Frontal cortex (tissue), 4 donors: ENCODE measurements at places on chromosomes 7 and 10. TPM values are rescaled to one million over a fixed set of nuclear protein-coding genes. Genes with fewer than 3 reads are reported as not detected.

DNA sequence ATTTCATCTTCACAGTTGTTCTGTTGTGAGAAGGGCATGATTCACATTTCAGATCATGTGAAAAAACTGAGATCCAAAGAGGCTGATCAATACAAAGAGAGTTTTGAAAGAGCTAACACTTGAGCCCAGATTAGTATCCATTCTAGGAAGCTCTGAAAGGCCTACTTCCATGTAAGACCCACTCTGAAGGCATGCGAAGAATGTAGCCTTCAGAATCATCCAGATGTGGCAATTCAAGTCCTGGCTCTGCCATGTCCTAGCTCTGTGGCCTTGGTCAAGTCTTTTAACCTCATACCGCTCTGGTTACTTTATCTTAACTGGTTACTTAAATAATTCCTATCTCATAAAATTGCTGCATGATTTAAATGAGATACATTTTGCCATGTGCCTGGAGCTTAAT is 111.1 kb downstream of the FZD1 start:
- no peak for DNase-seq

GRCh38 chr7:104976966-104977636 is 36.9 kb upstream of the KMT2E start:
- DNase-seq, result no peak

Gene NUDT13
- total RNA-seq, result 0.41 TPM

GRCh38 chr10:113272511-113272910 is 280.3 kb upstream of the HABP2 start:
- DNase-seq, result no peak

Gene UBE2D1
- total RNA-seq, result 48.5 TPM

DNA sequence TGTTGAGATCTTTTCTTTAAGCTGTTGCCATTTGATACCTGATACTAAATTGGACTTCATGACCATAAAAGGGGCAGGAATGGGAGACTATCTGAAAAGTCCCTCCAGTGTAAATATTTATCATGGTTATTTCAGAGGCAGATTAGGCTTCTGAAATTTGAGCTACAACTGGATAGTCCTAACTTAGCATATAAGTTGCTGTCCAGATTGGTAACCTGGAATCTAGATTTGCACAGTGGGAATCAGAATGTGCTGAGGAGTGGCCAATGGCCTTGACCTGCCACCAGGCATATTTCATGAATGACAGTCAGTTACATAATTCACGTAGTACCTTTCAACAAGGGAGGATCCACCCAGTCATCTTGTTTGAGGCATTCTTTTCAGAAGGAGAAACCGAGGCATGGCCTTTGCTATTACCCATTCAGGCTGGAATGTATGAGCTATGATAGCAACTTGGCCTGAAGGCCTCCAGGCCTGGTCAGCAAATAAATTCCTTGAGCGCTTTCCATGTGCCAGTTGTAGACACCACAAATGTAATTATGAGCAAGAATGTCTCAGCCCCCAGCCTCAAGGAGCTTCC is 80.0 kb downstream of the EEPD1 start:
- DNase-seq, result no peak

GRCh38 chr7:106065575-106066500 is 46.3 kb downstream of the SYPL1 start:
- DNase-seq, result no peak

- no peak for DNase-seq
Measured at GRCh38 chr10:115417585-115418265, 324.6 kb downstream of the ATRNL1 start.

- DNase-seq, result no peak
Measured at GRCh38 chr7:145009876-145010275, 174.0 kb upstream of the TPK1 start.

DNA sequence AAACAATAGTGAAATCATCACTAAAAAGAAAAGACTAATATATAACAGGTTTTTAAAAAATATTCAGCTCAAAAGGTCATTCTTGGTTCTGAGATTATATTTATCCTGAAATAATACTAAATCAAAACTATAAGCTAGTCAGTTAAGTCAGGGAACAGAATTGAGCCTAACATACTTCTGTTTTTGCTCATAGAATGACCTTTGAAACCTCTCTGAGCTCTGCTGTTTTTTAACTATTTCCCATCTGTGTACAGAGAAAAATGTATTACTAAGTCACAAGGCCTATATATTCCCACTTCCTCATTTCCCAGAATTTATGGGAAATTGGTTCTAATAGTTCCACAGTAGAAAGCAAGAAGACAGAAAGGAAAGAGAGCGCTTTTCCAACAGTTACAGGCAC is 346.8 kb upstream of the ETV1 start:
- DNase-seq, result no peak

Gene ITPRID1
- total RNA-seq, result 1.2 TPM

Gene TAS2R38
- total RNA-seq, result not detected

DNA sequence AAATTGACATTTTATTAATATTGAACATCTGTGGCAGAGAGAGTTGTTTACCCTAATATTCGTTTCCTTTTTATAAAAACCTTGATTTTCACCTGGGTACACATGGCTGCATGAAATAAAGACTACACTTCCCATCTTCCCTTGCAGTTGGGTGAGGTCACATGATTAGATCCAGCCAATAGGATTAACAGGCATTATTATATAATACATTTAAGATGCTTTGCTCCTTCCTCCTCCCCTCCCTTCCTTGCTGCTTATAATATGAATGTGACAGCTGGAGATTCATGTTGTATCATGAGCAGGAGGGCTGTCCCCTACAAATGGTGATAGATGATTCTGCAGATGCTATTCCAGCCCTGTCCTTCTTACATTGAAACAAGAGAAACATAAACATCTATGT is 146.6 kb downstream of the SH2D4B start:
- no peak for DNase-seq

Gene GRID2IP
- total RNA-seq, result 0.41 TPM

DNA sequence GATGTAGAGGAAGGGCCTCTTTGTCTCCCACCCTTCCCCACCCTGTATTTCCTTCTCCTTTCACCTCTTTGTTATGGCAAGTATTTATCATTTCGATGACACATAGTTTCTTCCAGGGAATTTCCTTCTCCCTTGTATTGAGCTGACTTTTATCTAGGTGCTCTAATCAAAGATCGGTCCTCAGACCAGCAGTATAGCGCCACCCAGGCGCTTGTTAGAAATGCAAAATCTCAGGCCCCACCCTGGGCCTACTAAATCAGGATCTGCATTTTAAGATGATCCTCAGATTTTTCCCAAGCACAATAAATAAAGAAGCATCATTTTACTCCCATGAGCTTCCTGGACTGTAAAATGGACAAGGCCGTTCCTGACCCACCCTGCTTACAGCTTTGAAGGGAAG is 12.0 kb upstream of the GOT1 start:
- DNase-seq, result no peak

Gene STEAP2
- 2.4 TPM for total RNA-seq

DNA sequence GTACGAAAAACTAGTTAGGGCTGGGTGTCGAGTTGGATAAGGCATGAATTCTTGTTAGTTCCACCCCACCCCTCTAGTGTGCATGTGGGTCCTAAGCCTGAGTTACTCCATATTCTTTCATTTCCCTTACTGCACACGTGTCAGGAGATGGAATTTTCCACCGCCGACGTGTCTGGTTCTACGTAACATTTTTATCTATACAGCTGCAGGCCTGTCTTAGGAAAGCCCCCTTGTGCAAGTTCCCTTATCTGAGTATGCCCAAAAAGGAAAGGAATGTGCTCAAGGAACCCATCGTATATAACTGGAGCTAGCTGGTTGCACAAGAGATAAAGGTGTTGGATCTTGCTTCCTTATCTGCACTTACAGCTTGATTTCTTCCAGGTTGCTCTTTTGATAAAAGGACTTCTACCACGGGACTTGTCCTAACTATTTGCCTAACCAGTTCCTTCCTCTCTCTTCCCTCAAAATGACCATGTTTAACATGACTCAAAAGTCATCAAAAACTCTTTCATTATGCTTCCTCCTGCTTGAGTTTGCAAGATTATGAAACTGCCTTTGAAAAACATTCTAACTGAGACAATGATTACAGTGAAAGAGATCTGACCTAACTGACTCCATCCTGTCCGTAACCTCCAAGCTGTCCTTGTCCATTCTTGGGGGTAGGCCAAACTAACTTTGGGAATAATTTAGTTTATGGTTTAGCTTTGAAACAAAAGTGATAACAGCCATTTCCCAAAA is 181.4 kb downstream of the AKR1D1 start:
- DNase-seq, result no peak

- DNase-seq, result no peak
Measured at GRCh38 chr7:140587243-140587642, 53.4 kb downstream of the DENND2A start.

Gene SNCG
- 1.6 TPM for total RNA-seq

- no peak for DNase-seq
Measured at GRCh38 chr7:22872096-22872807, 49.6 kb upstream of the TOMM7 start.

Gene DLX6
- 4.1 TPM for total RNA-seq
